Stimulated activated CD4-positive, alpha-beta T cell treated with anti-CD3 and anti-CD28 coated beads, Interleukin-15, amount 100 ng/mL, for 48 hours (primary cell): ENCODE measurements at places on chromosomes 1 and 21.

DNA sequence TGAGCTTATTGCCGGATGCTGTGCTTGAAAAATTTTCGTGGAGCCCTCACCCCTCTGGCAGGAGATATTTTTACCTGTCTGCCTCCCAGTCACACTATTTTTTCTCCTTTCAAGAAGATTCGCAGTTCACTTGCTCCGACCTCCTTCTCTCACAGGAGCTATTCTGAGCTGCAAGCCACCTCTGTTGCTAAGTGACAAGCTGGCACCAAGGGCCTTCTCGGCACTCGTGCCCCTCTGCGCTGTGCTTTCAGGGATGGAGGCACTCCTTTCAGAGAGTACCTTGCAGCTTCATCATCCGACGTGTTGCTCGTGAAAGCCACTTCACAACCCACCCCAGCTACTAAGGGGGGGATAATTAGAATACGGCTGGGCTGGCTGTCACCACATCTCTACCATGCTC lies 11.6 kb downstream of the SLC6A17 start:
- DNase-seq, result no peak

DNA sequence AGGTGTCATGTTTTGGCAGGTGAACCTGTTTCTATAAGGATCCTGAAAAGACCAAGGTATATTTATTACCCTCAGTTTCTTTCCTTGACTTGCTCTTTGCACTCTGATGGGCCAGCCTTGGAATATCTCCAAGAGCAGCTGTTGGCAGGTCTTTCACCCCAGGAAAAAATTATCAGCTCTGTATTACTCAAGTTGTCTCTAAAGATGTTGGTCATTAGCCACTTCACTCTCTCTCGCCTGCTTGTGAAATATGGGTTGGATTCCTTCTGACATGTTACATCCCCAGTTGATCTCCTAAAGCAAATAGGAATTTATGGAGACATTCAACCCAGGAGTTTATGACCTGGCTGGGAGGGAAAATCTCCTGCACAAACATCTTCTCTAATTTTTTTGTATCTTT lies 85.9 kb downstream of the KCNJ15 start:
- no peak for DNase-seq

DNA sequence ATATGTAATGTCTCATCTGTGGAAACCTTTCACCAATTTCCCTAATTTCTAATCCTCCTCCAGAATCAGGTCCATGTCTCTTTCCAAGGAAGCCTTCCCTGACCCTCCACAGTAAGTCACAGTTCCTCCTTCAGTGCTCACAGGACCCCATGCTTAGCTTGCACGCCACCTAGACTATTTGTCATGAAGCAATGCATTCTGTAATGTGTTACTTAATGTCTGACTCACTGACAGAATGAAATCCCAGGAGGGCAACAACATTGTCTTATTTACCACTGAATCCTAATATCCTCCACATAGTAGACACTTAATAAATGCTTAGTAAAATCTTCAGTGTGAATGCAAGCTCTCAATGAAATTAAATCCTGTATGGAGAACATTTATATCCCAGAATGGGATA lies 245.9 kb upstream of the PLD5 start:
- DNase-seq, result no peak

DNA sequence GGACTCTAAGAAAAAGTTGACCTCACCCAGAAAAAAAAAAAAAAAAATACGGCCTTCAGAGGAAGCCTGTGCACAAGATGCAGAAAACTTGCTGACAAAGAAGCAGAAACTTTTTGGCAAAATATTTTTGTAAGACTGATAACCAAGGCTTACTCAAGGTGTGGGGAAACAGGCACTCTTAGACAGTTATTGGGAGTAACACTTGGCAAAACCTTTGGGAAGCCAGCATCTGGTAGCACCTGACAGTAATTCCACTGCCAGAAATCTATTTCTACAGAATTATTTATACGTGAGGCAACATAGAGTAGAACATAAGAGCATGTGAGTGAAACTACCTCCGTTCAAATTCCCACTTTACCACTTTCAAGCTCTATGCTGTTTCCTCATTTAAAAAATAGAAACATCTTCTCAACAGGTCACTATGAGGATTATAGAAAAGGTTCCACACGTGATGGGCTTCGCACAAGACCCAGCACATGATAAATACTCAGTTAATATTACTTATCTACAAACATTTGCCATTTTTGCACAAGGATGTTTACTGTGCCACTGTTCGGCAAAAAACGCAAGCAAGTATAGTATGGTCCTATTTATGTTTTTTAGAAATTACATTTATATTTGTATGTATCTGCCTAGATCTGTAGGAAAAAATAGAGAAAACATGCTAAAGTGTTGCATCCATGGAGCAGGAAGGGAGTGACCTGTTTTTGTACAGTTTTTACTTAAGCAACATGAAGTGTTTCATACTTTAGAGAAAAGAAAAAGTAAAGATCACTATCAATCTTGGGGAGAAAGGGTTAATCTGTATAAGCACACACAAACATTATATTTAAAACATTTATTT lies 22.2 kb downstream of the MRPL39 start:
- no peak for DNase-seq

DNA sequence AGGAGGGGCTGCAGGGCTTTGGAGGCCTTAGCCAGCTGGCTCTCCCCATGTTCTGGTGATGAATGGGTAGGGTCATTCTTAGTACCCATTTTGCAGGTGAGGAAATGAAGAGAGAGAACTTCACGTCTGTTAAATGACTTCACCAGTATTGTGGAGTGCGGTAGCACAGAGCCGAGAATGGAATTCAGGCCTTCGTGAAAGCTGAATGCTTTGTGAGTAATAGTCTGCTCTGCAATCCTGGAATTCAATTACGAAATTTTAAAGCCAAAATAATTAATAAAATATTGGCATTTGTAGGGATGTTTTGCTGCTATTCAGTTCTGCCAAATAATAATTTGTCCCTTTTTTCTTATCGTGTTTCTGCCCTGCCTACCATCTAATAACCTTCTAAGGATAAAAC lies 197.7 kb downstream of the GREM2 start:
- DNase-seq, result no peak

DNA sequence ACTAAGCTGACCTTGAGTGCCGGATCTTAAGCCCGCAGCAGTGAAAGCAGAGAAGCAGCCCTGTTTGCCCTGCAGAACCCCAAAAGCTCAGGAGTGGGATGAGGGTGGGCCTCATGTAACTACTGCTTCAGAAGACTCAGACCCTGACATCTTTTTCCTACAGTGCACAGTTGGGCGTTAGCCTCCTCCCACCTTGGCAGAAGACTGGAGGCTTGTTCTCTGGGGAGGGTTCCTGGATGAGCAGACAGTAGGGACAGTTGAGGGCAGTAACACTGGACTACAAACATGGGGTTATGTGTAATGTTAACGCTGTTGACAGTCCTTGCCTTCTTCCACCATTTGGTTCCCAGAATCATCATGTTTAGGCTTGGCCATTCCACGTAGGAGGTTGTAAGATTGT lies 9.6 kb downstream of the CTPS1 start:
- DNase-seq, result no peak

GRCh38 chr1:4972761-4973320 lies 318.4 kb downstream of the AJAP1 start:
- DNase-seq, result no peak

DNA sequence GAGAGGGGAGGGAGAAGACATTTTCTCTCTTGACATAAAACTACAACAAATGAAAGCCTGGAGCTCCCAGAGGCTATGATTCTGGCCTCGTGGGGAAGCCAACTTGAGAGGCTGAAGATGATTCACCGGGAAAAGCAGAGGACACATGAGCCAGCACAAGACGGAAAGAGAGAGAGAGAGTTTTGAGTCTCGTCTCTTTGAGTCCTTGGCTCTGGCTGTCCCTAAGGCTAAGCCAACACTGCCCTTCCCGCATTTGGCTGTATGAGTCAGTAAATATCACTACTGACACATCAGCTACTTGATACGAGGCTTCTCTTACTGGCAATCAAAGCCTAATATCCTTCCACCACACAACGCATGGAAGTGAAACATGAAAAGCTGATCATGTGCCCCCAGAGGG lies 95.5 kb downstream of the GRIK3 start:
- no peak for DNase-seq

DNA sequence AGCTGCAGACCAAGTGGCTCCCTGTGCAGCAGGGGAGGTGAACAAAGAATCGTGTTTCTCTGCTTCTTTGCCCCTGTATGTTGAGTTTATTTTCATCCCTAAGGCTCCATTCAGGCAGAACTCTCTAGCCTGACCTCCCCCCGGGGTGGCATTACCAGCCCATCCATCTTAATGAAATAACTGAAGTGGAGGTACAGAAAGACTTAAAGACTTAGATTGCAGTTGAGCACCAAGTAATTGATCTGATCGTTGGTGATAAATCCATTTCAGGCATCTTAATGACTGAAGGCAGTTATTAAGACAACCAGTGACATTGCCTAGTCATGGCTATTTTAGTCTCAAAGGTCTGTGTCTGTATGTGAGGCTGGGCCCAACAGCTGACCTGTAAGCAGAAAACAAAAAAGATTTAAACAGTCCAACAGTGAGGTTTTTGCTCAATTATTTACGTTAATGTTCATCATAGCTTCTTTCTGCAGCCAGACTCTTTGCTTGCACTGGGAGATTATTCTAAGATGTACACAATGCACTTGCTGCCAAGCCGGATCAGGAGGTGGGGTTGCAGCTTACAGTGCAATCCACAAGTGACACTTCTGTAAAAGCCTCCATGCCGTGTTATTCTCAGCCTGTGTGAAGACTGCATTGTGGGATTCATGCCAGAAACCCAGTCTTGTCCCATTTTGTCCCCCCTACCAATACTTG lies 363.0 kb upstream of the DUSP10 start:
- no peak for DNase-seq

GRCh38 chr1:167440345-167440744 lies 78.0 kb downstream of the CD247 start:
- no peak for DNase-seq

DNA sequence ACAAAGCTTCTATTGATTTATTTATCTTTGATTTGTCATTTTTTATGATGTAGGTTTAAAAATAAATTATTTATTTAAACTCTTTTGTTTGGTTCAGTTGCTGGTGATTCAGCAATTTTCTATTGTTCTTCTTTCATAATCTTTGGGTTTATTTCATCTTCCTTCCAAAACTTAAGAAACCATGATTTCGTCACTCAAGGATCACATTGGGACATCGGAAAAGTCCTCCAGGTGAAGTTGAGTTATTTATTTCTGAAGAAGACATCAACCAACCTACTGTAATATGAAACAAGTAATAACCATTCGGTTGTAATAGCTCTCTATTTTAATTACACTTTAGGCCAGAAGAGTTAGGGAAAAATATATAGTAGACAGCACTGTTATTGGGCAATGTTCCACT lies 23.0 kb upstream of the WLS start:
- no peak for DNase-seq

DNA sequence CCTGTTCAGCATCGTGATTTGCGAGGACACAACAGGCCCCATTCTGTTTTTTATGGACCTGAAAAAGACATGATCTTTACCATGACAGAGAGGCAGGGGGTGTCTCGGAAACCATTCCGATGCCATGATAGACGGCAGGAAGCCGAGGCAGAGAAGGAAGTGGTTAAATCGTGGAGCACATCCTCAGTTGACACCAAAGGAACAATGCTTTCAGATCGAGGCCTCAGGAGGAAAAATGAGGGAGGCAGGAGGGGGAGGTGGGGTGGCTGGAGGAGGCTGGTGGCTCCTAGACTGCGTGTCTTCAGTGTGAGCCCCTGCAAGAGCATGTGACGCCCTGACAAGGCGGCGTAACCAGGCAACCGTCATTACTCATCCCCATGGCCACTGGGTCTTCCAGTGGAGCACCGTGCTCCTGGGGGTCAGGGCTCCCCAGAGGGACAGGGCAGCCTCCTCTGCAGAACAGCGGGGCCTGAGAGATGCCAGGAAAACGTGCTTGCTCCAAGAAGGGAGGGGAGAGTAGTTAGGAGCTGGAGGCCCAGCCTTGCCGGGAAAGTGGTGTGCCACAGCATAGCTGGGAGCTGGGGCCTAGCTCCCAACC lies 172.8 kb upstream of the TMEM51 start:
- DNase-seq, result no peak

- DNase-seq, result no peak
Measured at GRCh38 chr1:68438310-68438709, 11.4 kb downstream of the RPE65 start.

GRCh38 chr1:172517545-172517944 lies 15.4 kb upstream of the SUCO start:
- DNase-seq, result no peak

GRCh38 chr1:169089776-169090175 lies 16.7 kb upstream of the ATP1B1 start:
- no peak for DNase-seq

DNA sequence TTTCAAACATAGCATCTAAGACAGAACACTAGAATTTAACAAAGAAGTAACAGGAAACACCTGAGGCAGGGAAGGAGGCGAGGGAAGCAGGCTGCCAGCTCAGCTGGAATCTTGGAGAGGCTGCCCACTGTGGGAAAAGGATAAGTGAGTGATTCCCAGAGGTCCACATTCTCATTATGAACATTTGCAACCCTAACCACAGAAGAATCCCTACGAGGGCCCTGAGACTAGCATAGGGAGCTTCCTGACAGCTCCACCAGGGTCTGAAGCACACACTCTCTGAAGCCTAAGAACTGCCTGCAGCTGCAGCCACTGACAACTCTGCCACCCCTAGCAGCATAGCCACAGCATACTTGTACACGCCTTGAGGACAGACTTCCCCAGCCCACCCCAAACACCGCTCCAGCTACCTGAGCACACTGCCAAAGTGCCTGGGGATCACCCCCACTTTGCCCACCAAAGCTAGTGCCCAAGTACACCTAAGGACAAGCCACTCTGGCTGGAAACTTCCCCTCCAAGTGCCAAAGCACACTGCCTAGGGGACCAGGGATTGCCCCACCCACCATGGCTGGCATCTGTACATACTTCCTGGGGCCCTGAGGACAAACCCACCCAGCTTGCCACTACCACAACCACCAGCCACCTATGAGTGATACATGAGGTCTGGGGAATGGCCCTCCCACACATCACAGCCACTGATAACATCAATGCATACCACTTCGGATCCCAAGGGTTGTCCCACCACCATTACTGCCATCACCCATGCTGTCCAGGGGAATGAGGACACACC lies 76.6 kb upstream of the GUCA2A start:
- no peak for DNase-seq

DNA sequence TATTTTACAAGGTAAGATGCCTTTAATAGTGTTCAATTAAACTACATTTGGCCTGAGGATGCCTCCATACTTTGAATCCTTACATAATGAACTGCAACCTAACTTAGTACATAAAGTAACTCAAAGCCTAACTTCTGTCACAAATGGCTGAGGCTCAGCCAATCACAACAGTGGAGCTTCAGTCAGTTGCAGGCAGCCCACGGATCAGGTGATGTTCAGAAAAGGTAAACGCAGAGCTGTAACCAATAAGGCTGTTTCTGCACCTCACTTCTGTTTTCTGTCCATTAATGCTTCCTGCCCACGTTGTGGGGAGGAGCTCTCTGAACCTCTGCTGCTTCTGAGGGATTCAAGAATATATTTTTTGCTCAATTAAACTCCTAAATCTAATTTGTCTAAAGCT lies 94.8 kb upstream of the KIAA0040 start:
- no peak for DNase-seq

DNA sequence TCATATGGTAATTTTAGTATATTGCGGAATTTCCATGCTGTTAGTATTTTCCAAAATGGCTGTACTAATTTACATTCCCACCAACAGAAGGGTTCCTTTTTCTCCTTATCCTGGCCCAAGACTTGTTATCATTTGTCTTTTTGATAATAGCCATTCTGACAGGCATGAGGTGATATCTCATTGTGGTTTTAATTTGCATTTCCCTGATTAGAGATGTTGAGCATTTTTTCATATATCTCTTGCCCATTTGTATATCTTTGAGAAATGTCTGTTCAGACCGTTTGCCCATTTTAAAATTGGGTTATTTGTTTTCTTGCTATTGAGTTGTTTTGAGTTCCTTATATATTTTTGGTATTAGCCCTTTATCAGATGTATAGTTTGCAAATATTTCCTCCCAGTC lies 14.0 kb downstream of the CAPZA1 start:
- no peak for DNase-seq
